ENCODE measurements at places on chromosomes 4 and X.

- no peak for DNase-seq
- no peak overlapping the region for H3K27ac ChIP-seq
- H3K27me3 ChIP-seq = no peaks in the 10 kb centered on the region
- H3K36me3 ChIP-seq = no peaks in the 10 kb centered on the region
Measured at GRCh38 chr4:149552601-149553000, 263.0 kb downstream of the IQCM start.

DNA sequence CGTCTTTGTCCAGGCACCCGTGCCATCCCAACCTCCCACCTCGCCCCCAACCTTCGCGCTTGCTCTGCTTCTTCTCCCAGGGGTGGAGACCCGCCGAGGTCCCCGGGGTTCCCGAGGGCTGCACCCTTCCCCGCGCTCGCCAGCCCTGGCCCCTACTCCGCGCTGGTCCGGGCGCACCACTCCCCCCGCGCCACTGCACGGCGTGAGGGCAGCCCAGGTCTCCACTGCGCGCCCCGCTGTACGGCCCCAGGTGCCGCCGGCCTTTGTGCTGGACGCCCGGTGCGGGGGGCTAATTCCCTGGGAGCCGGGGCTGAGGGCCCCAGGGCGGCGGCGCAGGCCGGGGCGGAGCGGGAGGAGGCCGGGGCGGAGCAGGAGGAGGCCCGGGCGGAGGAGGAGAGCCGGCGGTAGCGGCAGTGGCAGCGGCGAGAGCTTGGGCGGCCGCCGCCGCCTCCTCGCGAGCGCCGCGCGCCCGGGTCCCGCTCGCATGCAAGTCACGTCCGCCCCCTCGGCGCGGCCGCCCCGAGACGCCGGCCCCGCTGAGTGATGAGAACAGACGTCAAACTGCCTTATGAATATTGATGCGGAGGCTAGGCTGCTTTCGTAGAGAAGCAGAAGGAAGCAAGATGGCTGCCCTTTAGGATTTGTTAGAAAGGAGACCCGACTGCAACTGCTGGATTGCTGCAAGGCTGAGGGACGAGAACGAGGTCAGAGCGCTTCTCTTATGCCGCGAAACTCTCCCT lies at the start of gene TET2:
Gene TET2, plus strand, starts transcription at position 601 of the 740 bp plus-strand sequence. CDS start 87,067 bp downstream, outside the sequence.
- H3K27ac ChIP-seq = peak within 1 kb of the TSS; percentile 58
- DNase-seq = peak; percentile 74
- H3K27me3 ChIP-seq = no peaks in the 10 kb centered on the region
- peaks cover 21% of the 10 kb centered on the region for H3K4me1 ChIP-seq

GRCh38 chr4:102620697-102621497 lies 119.7 kb downstream of the NFKB1 start:
- H3K4me1 ChIP-seq = peaks cover 9% of the 10 kb centered on the region
- peak; percentile 69 for DNase-seq
- peak overlapping the region; percentile 88 for H3K27ac ChIP-seq
- peaks cover 10% of the 10 kb centered on the region for H3K36me3 ChIP-seq
- no peaks in the 10 kb centered on the region for H3K27me3 ChIP-seq
- H3K4me3 ChIP-seq = peak overlapping the region; percentile 17

GRCh38 chr4:182969651-182970279 lies 52.6 kb upstream of the DCTD start:
- DNase-seq = no peak
- H3K36me3 ChIP-seq = no peaks in the 10 kb centered on the region
- no peaks in the 10 kb centered on the region for H3K4me1 ChIP-seq
- no peaks in the 10 kb centered on the region for H3K27me3 ChIP-seq
- no peak overlapping the region for H3K27ac ChIP-seq

- no peak overlapping the region for H3K4me3 ChIP-seq
- H3K4me1 ChIP-seq = no peaks in the 10 kb centered on the region
- no peaks in the 10 kb centered on the region for H3K36me3 ChIP-seq
- DNase-seq = no peak
Measured at GRCh38 chr4:11201256-11201655, 227.4 kb downstream of the HS3ST1 start.

DNA sequence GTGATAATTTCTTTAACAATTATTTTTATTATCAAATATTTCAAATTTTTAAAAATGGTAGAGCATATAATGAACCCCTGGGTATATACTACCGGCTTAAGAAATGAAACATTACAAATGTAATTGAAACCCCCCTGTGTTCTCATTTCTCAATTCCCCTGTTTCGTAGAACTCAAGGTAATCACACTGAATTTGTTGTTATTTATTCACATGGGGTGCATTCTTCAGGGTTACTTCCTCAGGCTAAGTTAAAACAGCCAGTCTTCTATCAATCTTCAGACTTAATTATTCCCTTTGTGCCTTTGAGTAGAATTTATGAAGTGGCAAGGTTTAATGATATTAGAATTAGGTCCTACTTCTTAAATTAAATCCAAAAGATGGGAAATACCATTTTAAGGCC lies 128.2 kb downstream of the ANAPC10 start:
- no peak for DNase-seq
- H3K36me3 ChIP-seq = no peaks in the 10 kb centered on the region
- no peaks in the 10 kb centered on the region for H3K27me3 ChIP-seq
- H3K4me3 ChIP-seq = no peak overlapping the region
- H3K4me1 ChIP-seq = no peaks in the 10 kb centered on the region

DNA sequence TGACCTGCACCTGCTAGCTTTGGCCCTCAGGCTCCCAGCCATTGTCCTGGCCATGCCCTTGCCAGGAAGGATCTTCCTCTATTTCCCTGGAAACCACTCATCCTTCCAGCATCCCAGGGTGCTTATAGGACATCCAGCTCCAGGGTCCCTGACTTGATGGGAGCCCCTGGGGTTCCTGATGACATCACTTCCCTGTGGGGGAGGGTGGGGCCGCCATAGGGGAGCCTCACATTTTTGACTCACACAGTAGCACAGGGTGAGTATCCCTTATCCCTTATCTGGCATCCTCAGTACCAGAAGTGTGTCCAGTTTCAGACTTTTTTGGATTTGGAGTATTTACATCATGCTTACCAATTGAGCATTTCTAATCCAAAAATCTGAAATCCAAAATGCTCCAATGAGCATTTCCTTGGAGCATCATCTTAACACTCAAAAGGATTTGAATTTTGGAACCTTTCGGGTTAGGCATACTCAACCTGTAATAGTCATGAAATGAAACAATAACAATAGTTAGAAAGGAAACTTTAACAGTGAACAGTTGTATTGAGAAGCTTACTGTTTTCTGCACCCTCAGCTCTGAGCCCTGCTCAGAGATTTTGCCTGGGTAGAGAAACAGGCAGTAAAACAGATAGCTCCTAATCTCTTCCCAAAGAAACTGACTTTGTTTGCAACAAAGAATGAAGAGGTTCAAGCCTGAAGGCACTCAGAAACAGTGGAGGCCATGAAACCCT lies 22.1 kb downstream of the TNIP2 start:
- no peaks in the 10 kb centered on the region for H3K27me3 ChIP-seq
- no peaks in the 10 kb centered on the region for H3K4me1 ChIP-seq
- no peak overlapping the region for H3K27ac ChIP-seq
- peaks cover 18% of the 10 kb centered on the region for H3K36me3 ChIP-seq

- H3K4me3 ChIP-seq = no peak overlapping the region
- H3K4me1 ChIP-seq = no peaks in the 10 kb centered on the region
- no peaks in the 10 kb centered on the region for H3K36me3 ChIP-seq
- DNase-seq = no peak
- no peaks in the 10 kb centered on the region for H3K27me3 ChIP-seq
- no peak overlapping the region for H3K27ac ChIP-seq
Measured at GRCh38 chr4:83759611-83760010, 223.7 kb downstream of the GPAT3 start.
